ENCODE measurements at places on chromosomes 4 and X. TPM values are rescaled to one million over a fixed set of nuclear protein-coding genes. Genes with fewer than 3 reads are reported as not detected.
A peak's percentile ranks its signal among the peaks of the same experiment; 100 is the strongest.

GAGE12J gene
- total RNA-seq, result not detected

FAM133A gene
- total RNA-seq, result under 0.01 TPM

AKAP14 gene
- total RNA-seq, result not detected

GSX2 gene
- total RNA-seq, result not detected

ASB9 gene
- total RNA-seq, result 0.36 TPM

GRCh38 chr4:158814207-158814606, 45.4 kb downstream of the FNIP2 start:
- peaks cover 10% of the 10 kb centered on the region for H3K4me1 ChIP-seq
- H3K27me3 ChIP-seq, result no peaks in the 10 kb centered on the region
- no peaks in the 10 kb centered on the region for H3K36me3 ChIP-seq
- H3K27ac ChIP-seq, result no peak overlapping the region
- no peak overlapping the region for H3K4me3 ChIP-seq

GRCh38 chrX:53681661-53682060, 4.9 kb downstream of the HUWE1 start:
- no peak overlapping the region for H3K27ac ChIP-seq

DNA sequence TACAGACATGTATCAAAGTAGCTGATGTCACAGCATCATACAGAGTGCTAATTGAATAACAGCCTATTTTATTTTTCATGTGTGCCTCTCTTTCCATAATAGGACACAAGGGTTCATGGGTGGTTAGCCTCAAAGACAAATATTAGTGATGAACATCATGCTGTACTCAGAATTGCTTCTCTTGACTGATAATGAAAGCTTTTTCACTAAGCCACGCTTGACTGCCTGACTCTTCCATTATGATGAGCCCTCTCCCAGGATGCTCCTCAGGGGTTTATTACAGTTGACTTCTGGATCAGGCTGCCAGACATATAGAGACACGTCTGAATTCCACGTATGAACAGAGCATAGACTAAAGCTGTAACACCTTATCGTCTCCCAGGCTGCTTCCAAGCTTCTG, 2757.5 kb downstream of the PCDH7 start:
- no peak for DNase-seq
- H3K27ac ChIP-seq, result no peak overlapping the region
- H3K36me3 ChIP-seq, result no peaks in the 10 kb centered on the region
- no peaks in the 10 kb centered on the region for H3K4me1 ChIP-seq
- no peaks in the 10 kb centered on the region for H3K27me3 ChIP-seq
- H3K4me3 ChIP-seq, result no peak overlapping the region

DNA sequence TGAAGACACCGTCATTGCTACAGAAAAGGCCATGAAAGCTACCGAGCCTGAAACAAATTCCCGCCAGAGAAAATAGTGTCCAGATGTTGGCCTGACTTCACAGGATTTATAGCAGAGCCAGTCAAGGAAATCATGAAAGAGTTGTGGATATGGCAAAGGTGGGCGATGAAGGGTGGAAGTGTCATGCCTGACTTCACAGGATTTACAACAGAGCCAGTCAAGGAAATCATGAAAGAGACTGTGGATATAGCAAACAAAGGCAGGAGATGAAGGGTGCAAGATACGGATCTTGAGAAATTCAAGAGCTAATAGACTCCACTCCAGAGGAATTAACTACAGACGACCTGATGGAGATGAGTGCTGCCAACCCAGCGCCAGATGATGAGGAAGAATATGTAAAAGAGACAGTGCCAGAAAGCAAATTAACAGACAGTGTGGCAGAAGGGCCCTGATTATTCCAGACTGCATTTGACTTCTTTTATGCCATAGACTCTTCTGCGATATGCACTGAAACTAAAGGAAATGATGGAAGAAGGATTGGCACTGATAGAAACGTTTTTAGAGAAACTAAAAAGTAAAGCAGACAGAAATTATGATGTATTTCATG, 17.2 kb downstream of the TRMT44 start:
- H3K27me3 ChIP-seq, result no peaks in the 10 kb centered on the region
- H3K4me3 ChIP-seq, result no peak overlapping the region
- peaks cover 40% of the 10 kb centered on the region for H3K36me3 ChIP-seq
- H3K4me1 ChIP-seq, result no peaks in the 10 kb centered on the region
- H3K27ac ChIP-seq, result no peak overlapping the region

- H3K4me1 ChIP-seq, result no peaks in the 10 kb centered on the region
- H3K36me3 ChIP-seq, result peaks cover 9% of the 10 kb centered on the region
- peaks cover 37% of the 10 kb centered on the region for H3K27me3 ChIP-seq
- no peak for DNase-seq
- no peak overlapping the region for H3K27ac ChIP-seq
Measured at GRCh38 chr4:1398681-1399507, 7.3 kb downstream of the NKX1-1 start.

DNA sequence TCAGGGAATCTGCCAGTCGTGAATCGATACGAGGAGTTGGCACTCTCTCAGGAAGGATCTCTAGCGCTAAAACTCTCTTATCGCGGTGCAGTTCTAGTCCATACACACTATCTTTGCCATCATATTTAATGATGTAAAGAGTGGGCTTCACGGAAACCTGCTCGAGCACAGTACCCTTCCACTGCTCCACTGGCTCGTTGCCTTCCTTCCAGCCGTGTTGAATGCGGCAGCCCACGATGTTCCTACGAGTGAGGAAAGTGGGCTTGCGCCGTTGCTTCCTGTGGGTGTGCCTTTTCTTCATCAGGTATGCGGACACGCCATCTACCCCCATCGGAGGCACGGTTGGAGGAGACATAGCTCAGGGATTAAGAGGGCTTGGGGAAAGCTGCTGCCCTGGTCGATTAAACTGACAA, 661 bp downstream of the SPIN4 start:
- no peaks in the 10 kb centered on the region for H3K36me3 ChIP-seq
- DNase-seq, result no peak
- H3K27ac ChIP-seq, result peak overlapping the region; percentile 95
- peak overlapping the region; percentile 87 for H3K4me3 ChIP-seq
- no peaks in the 10 kb centered on the region for H3K27me3 ChIP-seq

DNA sequence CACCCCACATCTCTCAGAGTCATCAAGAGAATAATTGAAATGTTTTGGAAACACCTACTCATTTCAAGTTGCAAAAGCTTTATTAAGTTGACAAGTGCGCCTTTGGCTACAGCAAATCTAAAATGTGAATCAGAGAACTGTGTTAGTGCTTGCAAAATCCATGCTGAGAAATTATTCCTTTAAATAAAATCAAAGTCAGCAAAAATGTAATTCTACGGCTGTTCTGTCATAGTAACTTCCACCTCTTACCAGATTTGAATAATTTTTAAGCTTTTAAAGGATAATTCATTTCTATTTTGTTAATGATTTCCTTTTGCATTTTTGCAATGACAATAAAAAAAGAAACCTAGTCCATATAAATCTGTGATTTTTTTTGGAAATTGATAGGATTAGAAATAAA, 1779.1 kb downstream of the STIM2 start:
- no peak overlapping the region for H3K4me3 ChIP-seq
- H3K4me1 ChIP-seq, result no peaks in the 10 kb centered on the region
- no peaks in the 10 kb centered on the region for H3K27me3 ChIP-seq
- DNase-seq, result no peak
- H3K36me3 ChIP-seq, result no peaks in the 10 kb centered on the region

All from IMR-90 (cell line).